Stimulated activated CD8-positive, alpha-beta memory T cell treated with anti-CD3 and anti-CD28 coated beads, Interleukin-7, amount 100 ng/mL, for 1 hour (primary cell): ENCODE measurements at places on chromosomes 4 and X.

DNA sequence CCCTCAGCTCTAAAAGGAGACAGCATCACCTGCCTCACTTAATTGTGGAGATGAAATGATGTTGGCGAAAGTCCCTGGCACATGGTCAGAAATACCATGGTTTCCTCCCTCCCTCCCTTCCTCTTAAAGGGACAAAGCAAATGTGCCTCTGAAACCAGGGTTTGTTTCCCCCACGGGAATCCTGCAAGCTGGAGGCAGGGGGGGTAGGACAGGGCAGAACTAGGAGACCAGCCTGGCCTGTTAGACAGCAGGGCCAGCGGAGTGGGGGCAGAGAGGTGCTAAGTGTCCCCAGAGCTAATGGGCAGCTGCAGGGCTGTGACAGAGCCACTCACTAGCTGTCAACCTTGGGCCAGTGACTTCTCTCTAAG is 5.7 kb downstream of the RTL5 start:
- no peak for DNase-seq

DNA sequence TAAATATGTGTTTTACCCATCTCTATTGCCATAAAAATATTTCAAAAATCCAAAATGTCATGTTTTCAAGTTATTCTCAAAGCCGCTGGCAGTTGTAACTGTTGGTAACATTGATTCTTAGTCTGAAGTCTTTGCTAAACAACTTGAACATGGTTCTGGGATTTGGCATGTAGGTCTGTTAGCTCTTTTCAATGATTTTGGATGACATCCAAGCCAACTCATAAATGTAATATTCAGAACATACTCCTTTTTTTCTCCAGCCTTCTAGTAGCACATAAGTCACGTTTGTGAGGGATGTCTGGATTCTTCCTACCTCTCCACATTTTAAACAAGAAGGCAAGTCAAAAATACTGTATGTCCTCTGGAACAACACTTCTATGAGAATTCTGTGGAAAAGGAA is 305.3 kb downstream of the PRR32 start:
- no peak for DNase-seq

DNA sequence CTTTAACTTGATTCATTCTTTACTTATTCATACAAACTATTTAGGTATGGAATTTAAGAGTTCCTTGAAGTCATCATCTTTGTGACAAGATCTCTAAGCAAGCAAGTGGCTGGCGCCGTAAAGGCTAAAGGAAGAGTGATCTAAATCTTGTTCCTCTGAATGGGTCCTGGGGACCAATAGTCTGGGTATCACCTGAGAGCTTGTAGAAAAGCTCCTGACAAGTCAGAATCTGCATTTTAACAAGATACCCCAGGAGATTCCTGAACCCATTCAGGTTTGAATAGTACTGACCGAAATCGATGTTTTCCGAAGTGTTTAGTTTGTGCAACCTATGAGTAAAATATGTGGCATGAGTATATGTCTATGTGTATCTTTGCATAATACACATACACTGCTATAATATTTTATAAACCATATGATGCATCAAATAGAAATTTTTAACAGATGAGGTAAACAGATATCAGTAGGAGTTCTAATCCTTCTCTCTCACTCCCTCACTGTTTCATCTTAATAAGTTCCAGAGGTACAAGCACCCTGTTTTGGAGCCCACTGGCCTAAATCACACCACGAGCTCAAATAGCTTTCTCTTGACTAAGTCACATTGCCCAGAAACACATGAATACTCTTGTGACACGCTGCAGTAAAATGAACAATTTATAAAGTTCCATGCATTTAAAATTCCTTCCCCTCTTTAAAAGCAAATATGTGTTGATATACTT is 170.0 kb downstream of the RELL1 start:
- no peak for DNase-seq

DNA sequence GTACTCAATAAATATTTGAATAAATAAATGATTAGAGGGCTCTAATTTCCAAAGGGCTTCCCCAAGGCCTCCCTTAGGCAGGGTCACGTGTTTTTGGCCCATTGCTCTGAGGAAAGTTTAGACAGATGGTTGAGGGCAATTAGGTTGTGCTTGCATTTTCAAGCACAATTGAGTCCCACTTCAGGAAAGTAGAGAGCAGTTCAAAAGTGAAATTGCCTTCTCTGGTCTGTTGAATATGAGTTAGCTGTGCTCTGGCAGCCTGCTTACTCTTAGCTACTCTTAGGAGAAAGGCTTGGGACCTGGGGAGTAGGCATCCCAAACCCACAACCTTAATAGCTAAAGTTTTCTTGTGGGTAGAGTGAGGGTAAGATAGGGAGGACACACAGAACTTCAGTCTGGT is 9.0 kb upstream of the DRP2 start:
- no peak for DNase-seq
